ENCODE measurements at places on chromosomes 12 and 14.
A peak's percentile ranks its signal among the peaks of the same experiment; 100 is the strongest.

GRCh38 chr14:26709019-26709418, 111.2 kb upstream of the NOVA1 start:
- H3K4me1 ChIP-seq, result no peaks in the 10 kb centered on the region
- no peak for DNase-seq
- H3K4me3 ChIP-seq, result no peak overlapping the region
- no peak overlapping the region for H3K27ac ChIP-seq

DNA sequence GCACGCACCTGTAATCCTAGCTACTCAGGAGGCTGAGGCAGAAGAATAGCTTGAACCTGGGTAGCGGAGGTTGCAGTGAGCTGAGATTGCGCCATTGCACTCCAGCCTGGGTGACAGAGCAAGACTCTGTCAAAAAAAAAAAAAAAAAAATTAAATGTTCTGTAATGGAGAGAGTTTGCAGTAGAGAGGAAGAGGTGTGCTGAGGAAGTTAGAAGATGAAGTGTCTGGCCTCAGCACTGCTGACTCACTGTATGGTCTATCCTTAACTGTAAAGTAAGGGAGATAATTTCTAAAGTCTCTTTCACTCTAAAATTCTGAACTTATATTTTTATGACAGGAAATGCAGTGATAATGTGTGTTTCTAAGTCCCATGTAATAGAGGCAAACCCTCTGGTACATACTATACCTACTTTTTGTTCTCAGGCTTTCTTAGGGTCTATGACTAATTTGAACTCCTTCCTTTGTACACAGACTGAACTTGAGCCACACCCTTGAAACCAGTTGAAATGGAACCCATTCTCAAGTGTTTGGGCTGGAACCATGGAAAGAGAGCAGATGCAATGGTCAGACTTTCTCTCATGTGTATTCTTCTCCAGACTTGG, 278.1 kb upstream of the FAR2 start:
- H3K4me1 ChIP-seq, result peaks cover 38% of the 10 kb centered on the region
- no peaks in the 10 kb centered on the region for H3K36me3 ChIP-seq
- no peaks in the 10 kb centered on the region for H3K27me3 ChIP-seq

DNA sequence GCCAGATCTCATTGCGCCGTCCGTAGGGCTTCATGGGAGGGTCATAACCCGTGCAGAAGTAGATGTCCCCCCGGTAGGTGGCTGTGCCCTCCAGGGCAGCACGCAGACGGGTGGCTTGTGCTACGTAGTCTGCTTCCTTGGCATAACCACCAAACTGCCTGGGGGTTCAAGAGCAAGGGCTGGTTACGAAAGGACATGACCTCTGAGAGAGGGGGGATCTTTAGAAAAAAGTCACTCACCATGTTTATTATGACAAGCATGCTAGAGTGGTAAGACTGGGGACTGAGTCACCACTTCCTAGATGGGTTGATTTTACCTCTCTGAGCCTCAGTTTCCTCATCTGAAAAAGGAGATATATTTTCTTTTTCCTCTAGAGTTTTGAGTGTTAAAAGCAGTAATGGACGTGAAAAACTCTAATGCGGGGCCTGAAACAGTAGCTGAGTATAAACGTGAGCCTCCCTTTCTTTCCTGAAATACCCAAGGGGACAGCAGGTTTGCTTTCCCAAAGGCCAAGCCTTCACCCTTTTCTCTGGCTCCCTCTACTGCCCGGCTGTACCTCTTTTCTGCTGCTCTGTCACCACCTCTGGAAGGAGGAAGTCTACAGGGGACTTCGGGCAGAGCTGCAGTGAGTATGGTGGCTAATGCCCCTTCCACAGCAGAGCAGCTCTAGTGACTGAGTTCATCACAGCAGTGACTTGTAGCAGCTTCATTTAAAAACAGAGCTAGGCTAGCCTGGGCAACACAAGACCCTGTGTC, 23.5 kb upstream of the GPRC5D start:
- peaks cover 2% of the 10 kb centered on the region for H3K4me1 ChIP-seq
- H3K27ac ChIP-seq, result no peak overlapping the region
- no peaks in the 10 kb centered on the region for H3K27me3 ChIP-seq
- peaks cover 53% of the 10 kb centered on the region for H3K36me3 ChIP-seq
- DNase-seq, result no peak
- no peak overlapping the region for H3K4me3 ChIP-seq

DNA sequence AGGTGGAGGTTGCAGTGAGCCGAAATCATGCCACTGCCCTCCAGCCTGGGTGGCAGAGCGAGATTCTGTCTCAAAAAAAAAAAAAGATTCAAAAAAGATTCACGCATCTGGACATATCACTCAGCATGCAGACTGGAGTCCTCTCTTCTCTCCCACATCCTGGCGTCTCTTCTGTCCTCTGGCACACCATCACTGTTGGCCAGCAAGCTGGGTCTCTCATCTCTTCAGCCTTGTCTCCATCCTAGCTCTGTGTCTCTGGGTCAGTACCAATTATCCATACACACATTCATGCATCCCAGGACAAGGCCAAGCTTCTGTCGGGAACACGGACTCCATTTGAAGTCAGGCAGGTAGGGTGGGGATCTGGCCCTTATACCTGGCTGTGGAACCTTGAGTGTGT, 105.5 kb upstream of the MAP1LC3B2 start:
- DNase-seq, result no peak
- H3K4me3 ChIP-seq, result no peak overlapping the region
- peaks cover 25% of the 10 kb centered on the region for H3K4me1 ChIP-seq
- no peaks in the 10 kb centered on the region for H3K36me3 ChIP-seq
- peak overlapping the region; percentile 61 for H3K27ac ChIP-seq

DNA sequence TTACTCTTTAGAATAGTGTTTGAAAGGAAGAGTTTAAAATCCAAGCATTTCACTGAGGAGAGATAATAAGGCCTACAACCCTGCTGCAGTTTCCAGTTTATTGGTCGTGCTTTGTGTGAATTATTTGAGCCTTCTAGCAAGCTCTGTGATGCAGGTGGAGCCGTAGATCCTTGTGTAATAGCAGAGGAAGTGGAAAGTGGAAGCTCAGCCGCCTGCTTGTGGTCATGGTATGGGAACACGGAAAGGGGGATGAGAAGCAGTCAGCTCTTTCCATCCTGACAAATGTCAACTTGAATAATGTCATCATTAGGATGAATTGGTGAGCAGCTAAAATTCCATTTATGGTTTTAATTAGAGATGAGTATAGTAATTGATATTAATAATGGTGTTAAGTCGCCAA, 29.1 kb downstream of the SYNE2 start:
- H3K4me3 ChIP-seq, result no peak overlapping the region
- peak overlapping the region; percentile 41 for H3K27ac ChIP-seq
- H3K27me3 ChIP-seq, result no peaks in the 10 kb centered on the region
- H3K4me1 ChIP-seq, result peaks cover 12% of the 10 kb centered on the region
- peaks cover 5% of the 10 kb centered on the region for H3K36me3 ChIP-seq

DNA sequence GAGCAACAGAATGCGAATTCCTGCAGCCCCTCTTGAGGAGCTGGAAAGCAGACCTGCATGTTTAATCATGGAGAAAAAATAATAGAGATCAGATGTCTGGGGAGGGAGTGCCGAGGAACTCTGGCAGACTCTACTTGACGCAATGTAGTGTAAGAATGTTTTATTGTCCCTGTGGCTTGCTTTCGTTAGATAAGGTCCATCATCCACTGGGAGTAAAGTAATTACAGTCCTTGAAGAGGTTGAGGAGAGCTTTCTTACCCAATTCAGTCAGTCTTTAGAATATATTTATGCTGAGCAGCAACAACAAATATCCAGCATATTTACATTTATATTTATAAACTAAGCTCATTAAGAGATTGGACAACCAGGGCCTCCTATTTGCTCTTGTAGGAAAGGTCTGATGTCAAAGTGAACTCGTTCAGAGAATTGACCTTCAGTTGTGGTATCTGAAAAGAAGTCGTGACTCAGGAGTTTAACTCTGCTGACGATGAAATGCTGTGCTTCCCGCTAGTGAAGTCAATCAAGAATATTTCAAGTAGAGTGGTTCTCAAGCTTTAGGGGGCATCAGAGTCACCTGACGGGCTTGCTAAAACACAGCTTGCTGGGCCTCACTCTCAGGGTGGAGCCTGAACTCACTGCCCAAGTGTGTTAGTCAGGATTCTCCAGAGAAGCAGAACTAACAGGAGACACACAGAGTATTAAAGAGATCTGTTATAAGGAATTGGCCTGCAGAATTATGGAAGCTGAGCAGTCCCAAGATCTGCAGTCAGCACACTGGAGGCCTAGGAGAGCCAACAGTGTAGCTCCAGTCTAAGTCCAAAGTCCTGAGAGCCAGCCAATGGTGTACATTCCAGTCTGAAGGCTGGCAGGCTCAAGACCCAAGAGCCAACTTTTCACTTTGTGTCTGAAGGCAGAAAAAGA, 139.3 kb upstream of the LMNTD1 start:
- H3K27me3 ChIP-seq, result no peaks in the 10 kb centered on the region
- H3K36me3 ChIP-seq, result peaks cover 3% of the 10 kb centered on the region
- peaks cover 66% of the 10 kb centered on the region for H3K4me1 ChIP-seq
- no peak for DNase-seq
- H3K27ac ChIP-seq, result peak overlapping the region; percentile 88

DNA sequence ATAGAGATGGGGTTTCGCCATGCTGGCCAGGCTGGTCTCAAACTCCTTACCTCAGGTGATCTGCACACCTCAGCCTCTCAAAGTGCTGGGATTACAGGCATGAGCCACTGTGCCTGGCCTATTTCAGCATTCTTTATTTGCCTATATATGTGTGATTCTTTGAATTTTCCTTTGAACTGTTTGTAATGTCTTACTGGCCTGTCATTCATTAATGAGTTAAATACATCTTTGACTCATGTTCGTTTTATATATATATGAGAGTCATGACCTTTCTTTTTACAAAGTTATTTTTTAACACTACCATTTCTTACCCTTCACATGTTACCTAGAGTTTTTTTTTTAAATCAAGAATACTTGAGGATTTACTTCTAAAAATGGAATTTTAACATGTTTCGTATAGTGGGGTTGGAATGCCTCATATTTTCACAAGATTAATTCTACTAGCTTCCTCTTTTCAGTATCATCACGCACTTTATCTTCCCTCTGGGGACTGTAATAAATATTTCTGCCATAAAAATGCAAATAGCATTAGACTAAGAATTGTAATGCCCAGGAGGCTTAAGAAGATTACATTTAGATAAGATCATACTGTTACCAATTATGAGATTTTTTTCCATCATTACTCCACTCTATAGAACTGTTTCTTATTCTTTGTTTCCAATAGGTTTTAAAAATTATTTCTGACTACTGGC, 66.7 kb downstream of the NTN4 start:
- no peak for DNase-seq
- peak overlapping the region; percentile 45 for H3K27ac ChIP-seq
- H3K4me3 ChIP-seq, result no peak overlapping the region
- H3K27me3 ChIP-seq, result peaks cover 1% of the 10 kb centered on the region
- H3K36me3 ChIP-seq, result peaks cover 13% of the 10 kb centered on the region

- H3K27me3 ChIP-seq, result no peaks in the 10 kb centered on the region
- H3K4me3 ChIP-seq, result no peak overlapping the region
- H3K27ac ChIP-seq, result no peak overlapping the region
- H3K4me1 ChIP-seq, result no peaks in the 10 kb centered on the region
- H3K36me3 ChIP-seq, result no peaks in the 10 kb centered on the region
These were observed 22.4 kb upstream of the LRRK2 start for GRCh38 chr12:40202095-40203059.

- no peak overlapping the region for H3K27ac ChIP-seq
- no peak for DNase-seq
- H3K27me3 ChIP-seq, result no peaks in the 10 kb centered on the region
- H3K36me3 ChIP-seq, result peaks cover 9% of the 10 kb centered on the region
- peaks cover 4% of the 10 kb centered on the region for H3K4me1 ChIP-seq
These were observed 27.4 kb upstream of the KCNH3 start for GRCh38 chr12:49511410-49511809.

DNA sequence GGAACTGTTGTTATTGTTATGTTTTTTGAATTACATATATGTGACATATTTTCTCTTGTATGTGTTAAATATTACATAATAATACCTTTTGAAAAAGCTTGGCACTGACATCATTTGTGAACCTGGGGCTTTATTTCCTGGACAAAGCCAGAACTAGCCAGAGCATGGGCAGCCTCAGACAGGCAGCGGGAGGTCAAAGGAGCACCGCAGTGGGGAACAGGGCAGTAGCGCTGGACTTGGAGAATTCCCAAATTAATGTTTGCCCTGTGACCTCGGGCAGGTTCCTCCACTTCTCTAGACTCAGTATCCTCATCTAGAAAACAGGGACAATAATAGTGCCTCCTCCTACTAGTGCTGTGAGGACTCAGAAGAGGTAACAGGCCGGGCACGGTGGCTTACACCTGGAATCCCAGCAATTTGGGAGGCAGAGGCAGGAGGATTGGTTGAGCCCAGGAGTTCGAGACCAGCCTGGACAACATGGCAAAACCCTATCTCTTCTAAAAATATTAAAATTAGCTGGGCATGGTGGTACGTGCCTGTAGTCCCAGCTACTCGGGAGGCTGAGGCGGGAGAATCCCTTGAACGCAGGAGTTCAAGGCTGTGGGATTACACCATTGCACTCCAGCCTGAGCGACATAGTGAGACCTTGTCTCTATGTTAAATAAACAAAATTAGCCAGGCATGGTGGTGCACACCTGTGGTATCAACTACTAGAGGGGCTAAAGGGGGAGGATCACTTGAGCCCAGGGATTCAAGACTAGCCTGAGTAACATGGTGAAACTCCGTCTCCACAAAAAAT, 27.3 kb upstream of the ITPK1 start:
- H3K27me3 ChIP-seq, result no peaks in the 10 kb centered on the region
- no peak for DNase-seq
- no peak overlapping the region for H3K27ac ChIP-seq
- H3K36me3 ChIP-seq, result no peaks in the 10 kb centered on the region

- H3K36me3 ChIP-seq, result no peaks in the 10 kb centered on the region
- H3K27ac ChIP-seq, result no peak overlapping the region
- peaks cover 16% of the 10 kb centered on the region for H3K27me3 ChIP-seq
- DNase-seq, result no peak
- H3K4me3 ChIP-seq, result no peak overlapping the region
These were observed 195.2 kb upstream of the PRMT8 start for GRCh38 chr12:3295646-3296408.

DNA sequence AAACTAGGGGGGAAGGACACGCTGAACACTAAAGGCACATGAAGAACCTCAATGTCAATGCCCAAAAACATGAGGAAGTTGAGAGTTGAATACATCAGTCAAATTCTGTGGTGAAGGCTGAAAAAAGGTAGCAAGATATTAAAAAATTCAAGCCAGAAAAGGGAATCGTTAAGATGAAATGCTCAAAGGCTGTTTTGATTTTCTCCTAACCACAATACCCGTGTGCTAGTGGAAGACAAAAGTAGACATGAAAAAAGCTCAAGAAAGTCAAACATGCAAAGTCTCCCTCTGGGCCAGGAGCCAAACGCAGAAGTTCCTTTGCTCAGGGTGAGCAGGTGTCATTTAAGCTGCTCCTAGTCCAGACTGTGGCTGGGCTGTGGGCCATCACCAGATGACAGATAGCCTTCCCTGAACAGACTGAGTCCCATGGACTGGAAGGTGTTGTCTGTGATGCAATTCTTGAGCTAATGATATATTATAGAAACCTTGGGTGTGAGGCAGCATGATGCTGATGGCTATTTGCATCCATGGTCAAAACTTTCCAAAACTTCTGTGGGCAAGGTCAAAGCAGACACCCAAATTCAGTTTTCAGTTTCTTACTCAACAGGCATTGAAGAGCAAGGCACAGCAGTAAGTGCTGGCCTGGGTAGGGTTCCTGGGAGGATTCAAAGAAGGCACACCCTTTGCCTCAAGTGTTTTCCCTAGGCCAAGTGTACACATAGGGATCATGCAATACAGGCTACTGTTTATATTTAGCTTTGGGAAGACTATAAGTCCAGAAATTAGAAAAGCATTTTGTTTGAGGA, 81.6 kb downstream of the MYRFL start:
- H3K4me3 ChIP-seq, result no peak overlapping the region
- no peak overlapping the region for H3K27ac ChIP-seq
- no peak for DNase-seq

GRCh38 chr12:93363841-93364297, 13.9 kb upstream of the NUDT4 start:
- H3K27me3 ChIP-seq, result no peaks in the 10 kb centered on the region
- no peaks in the 10 kb centered on the region for H3K4me1 ChIP-seq
- no peak overlapping the region for H3K27ac ChIP-seq
- no peak for DNase-seq
- no peaks in the 10 kb centered on the region for H3K36me3 ChIP-seq
- H3K4me3 ChIP-seq, result no peak overlapping the region

Measured in mesothelial cell of epicardium (in vitro differentiated cells).